Esophagus mucosa (tissue), 1 donor: ENCODE measurements at places on chromosomes 2 and 18.

DNA sequence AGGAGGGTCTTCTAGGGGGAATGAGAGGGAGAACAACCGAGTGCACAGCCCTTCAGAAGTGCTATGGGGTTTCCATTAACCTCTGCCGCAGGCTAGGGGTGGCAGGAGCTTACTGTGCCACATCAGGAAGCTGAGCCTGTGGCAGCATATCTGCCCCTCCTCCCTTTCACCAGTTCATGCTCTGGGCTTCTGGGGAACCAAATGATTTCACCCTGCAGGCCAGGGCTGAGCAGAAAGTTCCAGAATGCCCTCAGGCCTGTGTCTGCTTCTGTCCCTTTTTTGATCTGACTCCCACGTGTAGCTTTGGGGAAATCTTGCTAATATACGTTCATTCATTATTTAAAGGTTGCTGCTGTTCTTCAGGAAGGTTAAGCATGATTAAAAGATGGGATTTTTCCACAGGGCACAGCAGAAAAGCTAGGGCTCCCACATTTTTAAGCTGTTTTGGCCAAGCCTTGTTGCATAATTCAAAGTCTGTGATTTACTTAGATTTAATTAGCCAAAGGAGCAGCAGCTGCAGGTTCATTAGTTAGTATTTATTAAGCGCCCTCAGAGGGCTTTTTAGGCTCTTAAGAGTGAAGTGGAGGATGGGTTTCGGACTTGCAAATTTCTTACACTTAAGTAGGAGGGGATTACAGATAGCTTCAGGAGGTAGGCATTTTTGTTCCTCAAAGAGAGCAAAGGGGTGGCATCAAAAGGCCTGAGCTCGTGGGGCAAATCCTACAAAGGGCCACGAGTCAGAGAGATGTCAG, 10.2 kb downstream of the TMEM247 start:
- ATAC-seq = no peak

- no peak for ATAC-seq
These were observed 33.9 kb upstream of the CSRNP3 start for GRCh38 chr2:165435611-165436010.

GRCh38 chr2:79985571-79985970, 319.0 kb downstream of the LRRTM1 start:
- no peak for ATAC-seq

DNA sequence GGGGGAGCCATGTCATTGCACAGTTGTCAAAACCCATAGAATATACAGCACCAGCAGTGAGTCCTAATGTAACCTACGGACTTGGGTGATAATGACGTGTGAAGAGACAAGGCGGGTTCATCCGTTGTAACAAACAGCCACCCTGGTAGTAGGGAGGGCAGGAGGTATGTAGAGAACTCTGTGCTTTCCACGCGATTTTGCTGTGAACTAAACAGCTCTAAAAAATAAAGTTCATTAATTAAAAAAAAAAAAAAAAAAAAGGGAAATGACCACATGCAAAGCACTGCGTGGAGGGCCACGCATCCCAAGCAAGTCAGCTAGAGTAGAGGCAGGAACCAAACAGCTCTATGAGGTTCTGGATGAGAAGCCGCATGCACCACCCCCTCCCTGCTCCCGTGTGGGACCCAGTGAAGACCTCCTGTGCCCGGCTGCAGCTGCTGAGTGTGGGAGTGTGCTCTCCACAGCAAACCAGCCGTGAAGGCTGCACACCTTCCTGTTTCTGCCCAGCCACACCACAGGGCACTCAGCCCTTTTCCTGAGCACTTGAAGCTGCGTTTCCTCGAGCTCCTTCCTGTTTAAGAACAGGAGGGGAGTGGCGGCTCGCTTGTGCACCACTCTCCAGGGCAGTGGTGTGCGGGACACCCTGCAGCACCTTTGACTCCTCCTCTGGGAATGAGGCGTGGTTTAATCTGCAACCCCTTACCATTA, 65.6 kb downstream of the ODC1 start:
- peak; percentile 44 for ATAC-seq

- no peak for ATAC-seq
These were observed 528.0 kb downstream of the BCL11A start for GRCh38 chr2:60025496-60025895.
